ENCODE measurements at places on chromosomes 7 and 10.

- DNase-seq: no peak
Observed at GRCh38 chr7:131364767-131365344, 37.2 kb downstream of the MKLN1 start.

- DNase-seq: no peak
Observed at GRCh38 chr10:93154531-93154930, 80.8 kb downstream of the CYP26A1 start.

DNA sequence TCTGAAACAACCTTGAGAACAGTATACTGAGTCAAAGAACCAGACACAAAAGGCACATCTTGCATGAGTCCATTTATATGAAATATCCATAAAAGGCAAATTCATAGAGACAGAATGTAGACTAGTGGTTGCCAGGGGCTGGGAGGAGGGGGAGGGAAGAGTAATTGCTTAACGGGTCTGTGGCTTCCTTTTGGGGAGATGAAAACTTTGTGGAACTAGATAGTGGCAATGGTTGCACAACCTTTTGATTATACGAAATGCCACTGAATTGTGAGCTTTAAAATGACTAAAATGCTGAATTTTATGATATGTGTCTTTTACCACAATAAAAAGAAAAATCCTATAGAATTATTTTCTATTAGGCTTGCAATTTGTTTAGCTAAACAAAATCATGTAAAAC, 16.8 kb downstream of the ADRB1 start:
- no peak for DNase-seq

- DNase-seq: no peak
Observed at GRCh38 chr10:80602881-80603280, 65.2 kb downstream of the SH2D4B start.

- DNase-seq: peak; percentile 71
Observed at GRCh38 chr7:514651-515598, 4.7 kb downstream of the PDGFA start.

All from body of pancreas (tissue), 4 donors.